DMS79 treated with DMSO at 0.1 percent for 48 hours (cell line): ENCODE measurements at places on chromosomes 1 and 21.

- DNase-seq: no peak
Observed at GRCh38 chr1:34829250-34829649, 30.3 kb downstream of the SMIM12 start.

DNA sequence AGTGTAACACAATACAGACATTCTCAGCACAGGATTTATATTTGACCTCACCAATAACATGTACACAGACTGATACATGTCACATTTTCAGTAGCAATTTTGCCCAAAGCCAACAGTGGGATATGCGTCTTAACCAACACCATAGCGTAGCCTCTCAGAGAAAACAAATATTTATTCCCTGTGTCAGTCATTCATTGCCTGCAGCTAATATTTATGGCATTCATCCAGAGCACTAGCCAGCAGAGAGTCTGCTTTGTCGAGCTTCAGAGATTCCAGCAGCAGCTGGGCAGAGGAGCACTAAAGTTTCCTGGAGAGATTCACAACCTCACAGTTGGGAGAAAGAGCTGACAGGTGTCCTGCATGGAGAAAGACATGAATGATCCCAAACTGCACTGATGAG is 400.7 kb upstream of the DAB1 start:
- no peak for DNase-seq

- DNase-seq: no peak
Observed at GRCh38 chr1:213977486-213977842, 10.3 kb upstream of the PROX1 start.

- no peak for DNase-seq
Observed at GRCh38 chr1:57033222-57034001, 67.6 kb upstream of the C8B start.

GRCh38 chr1:218642033-218642948 is 297.2 kb downstream of the TGFB2 start:
- DNase-seq: no peak

GRCh38 chr1:74356493-74356892 is 121.3 kb downstream of the TNNI3K start:
- no peak for DNase-seq

DNA sequence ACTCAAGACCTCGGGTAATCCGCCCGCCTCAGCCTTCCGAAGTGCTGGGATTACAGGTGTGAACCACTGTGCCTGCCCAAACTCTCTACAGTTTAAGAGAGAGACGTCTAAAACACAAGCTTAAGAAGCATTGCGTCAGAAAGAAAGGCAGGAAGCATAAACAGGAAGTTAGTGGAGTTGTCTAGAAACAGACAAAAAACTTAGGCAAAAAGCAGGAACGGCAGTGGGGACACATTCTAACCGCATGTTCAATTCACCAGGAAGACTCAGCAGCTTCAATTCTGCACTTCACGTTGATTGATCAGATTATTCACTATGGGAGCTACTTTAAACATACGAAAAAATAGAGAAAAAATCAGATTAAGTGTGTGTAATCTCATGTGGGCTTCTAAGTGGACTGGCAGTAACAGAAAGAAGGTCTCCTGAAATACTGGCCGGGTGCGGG is 7.4 kb downstream of the CFAP74 start:
- no peak for DNase-seq
